ENCODE measurements at places on chromosomes 4 and X.
A peak's percentile ranks its signal among the peaks of the same experiment; 100 is the strongest.

GRCh38 chrX:3124031-3124430 lies 82.8 kb downstream of the ARSF start:
- no peak for DNase-seq

DNA sequence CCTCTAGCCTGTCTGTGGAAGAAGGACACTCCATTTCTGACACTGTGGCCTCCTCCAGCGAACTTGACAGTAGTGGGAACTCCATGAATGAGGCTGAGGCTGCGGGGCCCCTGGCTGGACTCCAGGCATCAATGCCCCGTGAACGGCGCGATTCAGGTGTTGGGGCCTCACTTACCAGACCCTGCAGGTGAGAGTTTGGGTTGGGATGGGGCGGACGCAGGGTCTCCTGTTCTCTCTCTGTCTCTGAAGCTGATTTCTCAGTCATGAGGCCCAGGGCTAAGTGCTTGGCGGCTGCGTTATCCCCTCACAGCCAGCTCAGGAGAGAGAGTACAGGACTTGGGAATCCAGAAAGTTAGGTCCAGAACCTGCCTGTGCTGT lies 71.0 kb downstream of the STARD8 start:
- DNase-seq = no peak

- DNase-seq = no peak
Observed at GRCh38 chr4:29295280-29295679, 1424.9 kb upstream of the PCDH7 start.

DNA sequence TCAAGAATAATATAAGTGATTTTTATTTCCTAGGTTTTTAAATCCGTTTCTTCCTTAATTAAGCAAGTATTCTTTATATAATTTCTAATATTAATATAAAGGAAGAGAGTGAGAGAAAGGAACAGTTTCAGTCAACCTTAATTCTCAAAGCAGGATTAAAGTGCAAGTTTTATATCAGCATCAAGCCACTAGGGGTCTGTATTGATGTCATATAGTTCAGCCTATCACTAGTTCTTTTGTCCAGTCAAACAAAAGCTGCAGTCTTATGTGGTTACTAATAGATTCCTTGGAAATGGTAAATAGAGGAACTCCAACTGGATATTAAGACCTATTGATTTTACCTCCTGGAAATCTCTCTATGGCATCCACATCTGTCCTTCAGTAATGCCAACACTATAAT lies 82.0 kb downstream of the NAP1L3 start:
- DNase-seq = no peak

DNA sequence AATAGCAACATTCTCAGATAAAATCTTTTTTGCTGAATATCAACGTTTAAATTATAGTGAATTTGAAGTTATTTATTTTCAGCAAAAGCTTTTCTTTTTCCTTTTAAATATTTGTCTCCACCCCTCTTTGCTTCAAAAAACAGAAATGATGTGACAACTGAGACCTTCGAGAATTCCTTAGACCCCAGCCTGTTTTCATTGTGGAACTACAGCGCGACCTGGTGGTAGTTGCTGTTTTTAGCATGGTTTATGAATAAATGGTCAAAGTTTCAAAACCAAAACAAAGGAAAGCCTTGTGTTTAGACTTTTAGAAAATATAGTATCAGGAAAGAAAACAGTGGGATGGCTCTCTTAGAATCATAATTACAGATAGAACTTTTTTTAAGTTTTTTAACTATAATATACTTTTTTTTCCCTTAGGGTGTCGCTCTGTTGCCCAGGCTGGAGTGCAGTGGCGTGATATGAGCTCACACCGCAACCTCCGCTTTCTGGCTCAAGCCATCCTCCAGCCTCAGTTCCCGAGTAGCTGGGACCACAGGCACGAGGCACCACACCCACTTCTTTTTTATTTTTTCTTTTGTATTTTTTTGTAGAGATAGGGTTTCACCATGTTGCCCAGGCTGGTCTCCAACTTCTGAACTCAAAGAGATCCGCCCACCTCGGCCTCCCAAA lies 26.8 kb upstream of the TMEM184C start:
- no peak for DNase-seq

GRCh38 chr4:145681518-145681917 lies 1.6 kb downstream of the C4orf51 start:
- DNase-seq = no peak

DNA sequence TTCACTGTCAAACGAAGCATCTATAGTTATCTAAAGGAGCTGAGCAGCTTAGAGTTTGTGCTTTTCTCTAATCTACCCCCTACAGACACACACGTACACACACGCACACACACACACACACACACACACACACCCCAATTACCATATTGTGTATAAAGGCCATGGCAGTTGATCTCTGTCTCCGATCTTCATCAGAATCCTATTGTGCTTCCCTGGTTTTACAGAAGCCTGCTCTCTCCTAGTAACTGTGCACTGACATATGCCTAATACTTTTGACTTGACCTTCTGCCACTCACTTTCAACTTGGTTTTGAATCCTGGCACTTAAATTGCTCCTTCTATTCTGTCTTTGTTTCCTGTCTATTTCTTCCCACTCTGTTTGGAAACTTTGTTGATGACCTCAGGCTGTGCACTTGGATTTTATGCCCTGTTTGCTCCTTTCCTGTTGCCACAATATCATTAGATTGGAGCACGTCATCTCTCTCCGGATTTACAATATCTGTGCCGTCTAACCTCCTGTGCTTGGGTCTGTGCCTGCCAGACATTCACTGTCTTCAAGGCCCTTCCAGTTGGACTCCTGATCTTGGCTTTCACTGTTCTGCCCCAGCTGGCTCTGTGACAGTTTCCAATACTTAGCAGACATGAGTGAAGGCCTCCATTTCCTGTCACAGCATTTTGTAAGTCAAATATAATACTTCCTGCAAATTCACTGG lies 928.1 kb downstream of the FAT4 start:
- DNase-seq = no peak

GRCh38 chrX:48045410-48046311 lies 25.8 kb downstream of the ZNF630 start:
- no peak for DNase-seq

DNA sequence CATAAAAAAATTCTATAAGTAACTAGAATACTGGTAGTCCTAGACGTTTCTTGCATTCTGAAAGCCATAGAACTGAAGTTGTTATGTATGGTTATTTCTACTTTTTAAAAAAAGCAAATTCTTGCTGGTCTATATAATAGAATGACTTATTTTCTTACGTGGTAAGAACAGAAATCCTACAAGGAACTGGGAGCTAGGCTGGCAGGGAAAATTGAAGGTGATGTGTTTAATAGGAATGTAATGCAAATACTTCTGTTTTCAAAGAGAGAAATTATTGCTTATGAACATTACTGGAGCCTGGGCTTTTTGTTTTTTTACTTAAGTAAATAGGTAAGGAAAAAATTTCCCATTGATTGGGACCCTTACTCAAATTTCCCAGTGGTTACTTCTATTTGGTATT lies 8.9 kb downstream of the CCNA2 start:
- DNase-seq = no peak

GRCh38 chr4:2256781-2257191 lies 5.1 kb downstream of the MXD4 start:
- DNase-seq = no peak

DNA sequence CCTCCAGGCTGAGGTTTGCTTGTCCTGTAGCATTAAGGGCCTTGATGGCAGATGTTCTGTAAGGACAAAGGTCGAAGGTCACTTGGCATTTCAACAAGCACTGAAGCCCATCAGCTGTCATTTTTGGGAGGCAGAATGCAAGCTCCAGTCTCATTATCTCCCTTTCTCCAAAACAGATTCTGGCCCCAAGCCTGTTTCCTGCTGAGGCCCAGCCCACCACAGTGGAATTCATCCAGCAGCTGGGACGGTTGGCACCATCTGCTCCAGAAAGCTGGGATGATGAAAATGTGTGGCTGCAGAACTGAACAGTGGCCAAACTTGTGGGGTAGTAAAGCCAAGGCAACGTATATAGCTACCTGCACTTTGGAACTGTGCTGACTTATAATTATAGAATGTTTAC lies 17.7 kb upstream of the PPEF2 start:
- DNase-seq = no peak

GRCh38 chrX:85622635-85623034 lies 243.2 kb upstream of the POF1B start:
- DNase-seq = no peak

DNA sequence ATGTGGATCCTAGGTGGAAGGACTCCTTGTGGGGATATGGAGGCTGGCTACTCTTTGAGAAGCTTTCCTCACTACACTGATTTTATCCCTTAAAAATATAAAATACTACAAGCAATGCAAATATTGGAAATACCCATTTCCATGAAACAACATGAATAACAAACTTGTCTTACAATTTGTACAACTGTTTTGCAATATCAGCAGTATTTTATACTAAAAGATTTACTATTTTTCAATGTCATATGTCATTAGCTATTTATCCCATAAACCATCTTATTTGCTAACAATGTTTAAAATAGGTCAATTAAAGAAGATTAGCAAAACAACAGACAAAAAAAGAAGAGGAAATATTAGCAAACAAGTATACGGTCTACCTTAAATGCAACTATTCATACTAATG lies 1674.1 kb downstream of the PCDH7 start:
- DNase-seq = no peak

DNA sequence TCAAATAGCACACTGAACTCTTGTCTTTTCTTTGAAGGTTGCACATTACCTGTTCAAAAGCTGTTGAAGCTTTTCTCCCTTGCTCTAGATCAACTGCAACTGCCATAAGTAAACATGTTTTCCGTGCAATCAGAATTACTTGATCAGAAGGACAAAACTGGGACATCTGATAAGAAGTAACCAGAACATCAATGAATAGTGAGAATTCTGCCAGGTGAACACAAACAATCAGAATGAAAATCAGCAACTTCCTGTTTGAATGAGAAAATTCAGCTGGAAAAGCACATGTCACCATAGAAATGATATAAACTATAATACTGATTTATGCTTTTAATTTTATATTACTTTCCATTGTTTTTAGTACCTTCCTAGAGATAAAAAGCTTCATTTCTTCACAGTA lies 160.7 kb downstream of the DLG3 start:
- no peak for DNase-seq

GRCh38 chr4:5114950-5115349 lies 63.7 kb downstream of the STK32B start:
- DNase-seq = no peak

DNA sequence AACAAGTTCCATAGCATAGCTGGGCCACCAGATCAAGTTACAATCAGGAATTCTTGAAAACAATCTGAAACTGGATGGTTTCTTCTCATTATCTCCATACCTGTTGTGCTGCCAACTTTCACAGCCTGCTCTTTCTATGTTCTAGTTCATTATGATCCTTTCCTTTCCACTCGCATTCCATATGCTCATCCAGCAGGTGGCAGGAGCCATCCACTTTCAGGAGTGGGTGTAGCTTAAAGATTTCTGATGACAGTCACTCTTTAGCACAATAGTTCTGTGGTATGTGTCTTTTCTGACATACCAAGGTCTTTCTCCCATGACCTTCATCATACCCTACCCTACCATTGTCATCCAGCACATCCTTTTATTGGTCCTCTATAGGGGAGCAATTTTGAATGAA lies 46.4 kb downstream of the PAGE2 start:
- peak; percentile 49 for DNase-seq

DNA sequence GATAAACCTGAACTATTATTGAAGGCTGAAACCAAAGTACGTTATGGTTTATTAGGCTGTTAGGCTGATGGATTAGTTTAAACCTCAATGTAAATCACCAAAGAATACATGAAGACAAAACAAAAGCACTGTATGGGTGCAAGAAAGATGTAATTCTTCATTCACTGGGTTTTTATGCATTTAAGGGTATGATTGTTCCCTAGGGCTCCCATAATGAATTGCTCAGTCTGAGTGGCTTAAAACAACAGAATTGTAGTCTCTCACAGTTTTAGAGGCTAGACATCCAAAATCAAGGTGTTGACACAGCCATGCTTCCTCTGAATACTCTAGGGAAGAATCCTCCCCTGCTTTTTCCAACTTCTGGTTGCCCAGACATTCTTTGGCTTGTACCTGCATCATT lies 222.8 kb downstream of the TENM3 start:
- DNase-seq = no peak

DNA sequence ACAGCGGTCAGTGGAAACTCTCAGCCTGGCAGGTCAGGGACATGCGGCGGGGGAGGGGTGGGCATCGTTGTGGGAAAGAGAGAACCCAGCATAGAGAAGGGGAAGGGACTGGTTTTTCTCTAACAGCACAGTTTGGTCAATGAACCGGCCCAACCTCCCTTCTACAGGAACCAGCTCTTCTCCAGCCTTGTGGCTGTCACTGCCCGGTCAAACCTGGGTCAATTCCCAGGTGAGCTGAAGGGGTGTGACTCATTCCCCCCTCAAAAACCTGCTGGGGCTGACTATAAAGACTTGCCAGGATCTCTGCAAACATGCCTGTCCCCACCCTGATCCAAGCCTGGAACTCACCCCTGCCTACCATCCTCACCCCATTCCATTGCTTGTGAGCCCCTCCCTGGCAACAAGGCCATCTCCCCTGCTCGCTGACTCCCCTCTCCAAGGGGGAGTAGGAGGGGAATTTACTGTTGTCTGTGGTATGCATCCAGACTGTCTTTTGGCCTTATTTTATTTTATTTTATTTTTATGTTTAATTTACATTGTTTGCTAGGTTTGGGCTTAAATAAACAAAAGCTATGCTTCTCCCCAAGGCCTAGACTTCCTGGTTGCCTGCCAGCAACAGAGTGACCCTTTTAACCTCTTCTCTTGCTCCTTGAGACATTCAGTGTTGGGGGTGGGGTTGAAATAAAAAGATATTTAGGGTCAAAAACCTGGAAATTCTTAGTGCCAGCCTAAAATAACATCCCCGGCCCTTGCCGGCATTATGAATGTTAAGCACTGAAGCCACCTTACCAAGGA lies 49.6 kb downstream of the TSC22D3 start:
- DNase-seq = no peak

DNA sequence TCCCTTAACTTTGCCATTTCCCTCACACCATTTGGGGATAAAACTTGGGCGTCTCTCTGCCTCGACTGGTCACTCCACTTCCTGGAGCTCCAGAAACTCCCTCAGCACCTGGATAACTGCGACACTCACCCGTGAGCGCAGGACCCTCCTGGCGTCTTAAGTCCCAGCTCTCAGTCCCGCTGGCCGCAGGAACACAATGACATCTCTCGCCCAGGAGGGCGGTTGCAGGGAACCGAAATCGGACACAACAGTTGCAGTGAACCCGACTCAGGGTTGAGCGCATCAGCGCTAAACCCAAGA lies 370.9 kb upstream of the SMIM31 start:
- DNase-seq = no peak

GRCh38 chr4:181475781-181476507 lies 767.3 kb upstream of the TENM3 start:
- DNase-seq = no peak

GRCh38 chrX:81390237-81390636 lies 188.3 kb downstream of the SH3BGRL start:
- DNase-seq = no peak

GRCh38 chr4:37674439-37674838 lies 11.7 kb downstream of the RELL1 start:
- DNase-seq = no peak

DNA sequence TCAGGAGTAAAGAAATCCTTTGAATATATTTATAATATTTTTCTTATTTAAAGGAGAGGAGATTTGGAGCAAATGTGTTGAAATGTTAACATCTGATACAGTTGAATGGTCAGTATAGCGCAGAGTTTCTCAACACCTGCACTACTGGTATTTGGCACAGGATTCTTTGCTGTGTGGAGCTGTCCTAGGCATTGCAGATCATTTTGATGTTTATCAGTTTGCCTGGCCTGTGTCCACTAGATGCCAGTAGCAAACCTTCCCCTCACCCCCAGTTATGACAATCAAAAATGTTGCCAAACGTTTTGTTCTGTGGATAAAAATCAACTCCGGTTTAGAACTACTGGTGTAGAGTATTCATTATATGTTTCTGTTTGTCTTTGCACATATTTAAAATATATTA lies 765.3 kb upstream of the SLIT2 start:
- DNase-seq = no peak

Measured in CD4-positive, alpha-beta T cell (primary cell).